ENCODE measurements at places on chromosomes 5 and 9.

- H3K27me3 ChIP-seq: no peaks in the 10 kb centered on the region
- peaks cover 6% of the 10 kb centered on the region for H3K4me1 ChIP-seq
- peak overlapping the region; percentile 15 for H3K27ac ChIP-seq
- peak overlapping the region; percentile 45 for H3K4me3 ChIP-seq
- H3K36me3 ChIP-seq: no peaks in the 10 kb centered on the region
- DNase-seq: no peak
Observed at GRCh38 chr5:160438316-160439204, 16.9 kb downstream of the PTTG1 start.

- DNase-seq: no peak
- no peak overlapping the region for H3K4me3 ChIP-seq
- no peaks in the 10 kb centered on the region for H3K27me3 ChIP-seq
- H3K36me3 ChIP-seq: peaks cover 17% of the 10 kb centered on the region
Observed at GRCh38 chr5:157747766-157748700, 4.5 kb downstream of the LSM11 start.

- H3K27me3 ChIP-seq: no peaks in the 10 kb centered on the region
- no peaks in the 10 kb centered on the region for H3K36me3 ChIP-seq
- H3K4me3 ChIP-seq: no peak overlapping the region
- peak; percentile 40 for DNase-seq
- H3K27ac ChIP-seq: no peak overlapping the region
Observed at GRCh38 chr5:1288439-1289335, 6.2 kb downstream of the TERT start.

DNA sequence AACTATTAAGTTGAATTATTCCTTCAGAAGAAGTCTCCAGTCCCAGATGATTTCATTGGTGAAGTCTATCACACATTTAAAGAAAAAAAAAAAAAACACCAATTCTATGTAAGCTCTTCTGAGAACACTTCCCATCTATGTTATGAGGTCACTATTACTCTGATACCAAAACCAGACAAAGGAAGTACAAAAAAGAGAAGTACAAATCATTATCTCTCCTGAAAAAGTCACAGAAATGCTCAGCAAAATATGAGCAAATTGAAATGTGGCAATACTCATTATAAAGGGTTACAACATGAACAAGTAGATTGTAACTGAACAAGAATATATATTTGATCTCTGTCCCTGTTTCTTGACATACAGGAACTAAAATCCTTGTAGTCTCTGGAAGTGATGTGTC is 280.4 kb downstream of the TLE1 start:
- H3K27ac ChIP-seq: no peak overlapping the region
- H3K27me3 ChIP-seq: no peaks in the 10 kb centered on the region
- no peak overlapping the region for H3K4me3 ChIP-seq

DNA sequence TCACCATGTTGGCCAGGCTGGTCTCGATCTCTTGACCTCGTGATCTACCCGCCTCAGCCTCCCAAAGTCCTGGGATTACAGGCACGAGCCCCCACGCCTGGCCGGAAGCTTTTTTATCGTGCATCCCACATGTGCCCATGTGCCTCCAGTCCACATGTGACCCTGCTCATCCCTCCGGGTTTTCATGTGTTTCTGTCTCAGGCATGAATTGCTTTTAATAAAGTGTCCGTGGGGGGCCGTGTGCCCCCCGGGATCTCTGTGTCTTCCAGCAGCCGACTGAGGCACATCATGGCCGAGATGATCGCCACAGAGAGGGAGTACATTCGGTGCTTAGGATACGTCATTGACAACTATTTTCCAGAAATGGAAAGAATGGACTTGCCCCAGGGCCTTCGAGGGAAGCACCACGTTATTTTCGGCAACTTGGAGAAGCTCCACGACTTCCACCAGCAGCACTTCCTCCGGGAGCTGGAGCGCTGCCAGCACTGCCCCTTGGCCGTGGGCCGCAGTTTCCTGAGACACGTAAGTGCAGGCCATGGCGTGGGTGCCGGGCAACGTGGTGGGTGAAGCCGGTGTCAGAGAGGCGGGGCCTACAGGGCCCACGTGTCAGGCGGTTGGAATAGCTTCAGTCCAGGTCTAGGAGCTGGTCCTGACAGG is 22.1 kb upstream of the LRRC14B start:
- H3K36me3 ChIP-seq: no peaks in the 10 kb centered on the region
- no peak overlapping the region for H3K27ac ChIP-seq
- H3K27me3 ChIP-seq: no peaks in the 10 kb centered on the region
- peak; percentile 70 for DNase-seq
- H3K4me3 ChIP-seq: no peak overlapping the region

DNA sequence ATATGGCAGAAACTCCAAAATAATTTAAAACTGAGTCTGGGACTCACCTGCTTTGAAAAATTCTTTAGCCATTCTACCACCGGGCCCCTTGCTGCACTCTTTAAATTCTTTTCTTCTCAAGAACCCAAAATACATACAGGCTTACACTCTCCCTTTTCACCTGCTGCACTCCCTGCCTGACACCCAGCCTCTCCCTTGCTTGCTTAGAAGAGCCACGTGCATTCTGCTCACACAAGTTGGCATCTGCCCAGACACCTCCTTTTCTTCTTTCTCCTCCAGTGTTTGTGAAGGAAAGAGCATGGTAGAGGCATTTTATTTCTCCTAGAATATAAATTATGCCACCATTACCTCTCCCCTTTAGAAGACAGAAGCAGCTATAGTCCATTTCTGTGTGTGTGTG is 39.0 kb upstream of the AOPEP start:
- H3K27me3 ChIP-seq: no peaks in the 10 kb centered on the region
- H3K4me1 ChIP-seq: no peaks in the 10 kb centered on the region
- no peak overlapping the region for H3K4me3 ChIP-seq
- no peak for DNase-seq
- H3K36me3 ChIP-seq: no peaks in the 10 kb centered on the region

GRCh38 chr5:126736141-126736540 is 40.8 kb upstream of the LMNB1 start:
- no peaks in the 10 kb centered on the region for H3K4me1 ChIP-seq
- H3K27ac ChIP-seq: no peak overlapping the region

GRCh38 chr9:132078699-132079356 is 839 bp downstream of the MED27 start:
- peak overlapping the region; percentile 83 for H3K4me3 ChIP-seq
- H3K27ac ChIP-seq: peak overlapping the region; percentile 81
- no peak for DNase-seq

GRCh38 chr5:180281706-180282105 is 10.2 kb downstream of the MAPK9 start:
- H3K4me1 ChIP-seq: no peaks in the 10 kb centered on the region
- peaks cover 12% of the 10 kb centered on the region for H3K36me3 ChIP-seq
- no peak for DNase-seq
- H3K27ac ChIP-seq: no peak overlapping the region
- H3K27me3 ChIP-seq: no peaks in the 10 kb centered on the region
- H3K4me3 ChIP-seq: no peak overlapping the region

- H3K36me3 ChIP-seq: no peaks in the 10 kb centered on the region
- H3K27ac ChIP-seq: no peak overlapping the region
- no peak for DNase-seq
Observed at GRCh38 chr9:137229903-137230704, 597 bp upstream of the SLC34A3 start.

DNA sequence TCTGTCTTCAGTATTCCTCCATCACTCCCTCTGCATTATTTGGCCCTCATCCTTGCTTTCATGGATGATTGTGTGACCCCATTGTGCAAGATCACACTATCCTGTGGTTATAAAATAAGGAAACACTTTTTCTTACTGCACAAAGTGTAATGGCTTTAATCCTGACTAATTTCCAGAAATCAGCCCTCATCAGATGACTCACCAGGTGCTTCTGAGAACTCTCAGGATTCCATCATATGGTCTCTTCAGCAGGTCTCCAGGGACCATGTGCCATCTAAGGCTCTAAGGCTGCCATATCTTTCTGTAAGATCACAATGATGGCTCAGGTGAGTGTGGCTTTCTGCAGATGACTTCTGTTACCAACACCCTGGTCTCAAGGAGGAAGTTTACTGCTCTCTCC is 27.3 kb upstream of the FER start:
- no peaks in the 10 kb centered on the region for H3K27me3 ChIP-seq
- H3K27ac ChIP-seq: no peak overlapping the region
- H3K4me1 ChIP-seq: no peaks in the 10 kb centered on the region

- no peak overlapping the region for H3K4me3 ChIP-seq
- no peak overlapping the region for H3K27ac ChIP-seq
- H3K4me1 ChIP-seq: no peaks in the 10 kb centered on the region
- H3K27me3 ChIP-seq: no peaks in the 10 kb centered on the region
Observed at GRCh38 chr5:31066655-31067328, 126.7 kb upstream of the CDH6 start.

DNA sequence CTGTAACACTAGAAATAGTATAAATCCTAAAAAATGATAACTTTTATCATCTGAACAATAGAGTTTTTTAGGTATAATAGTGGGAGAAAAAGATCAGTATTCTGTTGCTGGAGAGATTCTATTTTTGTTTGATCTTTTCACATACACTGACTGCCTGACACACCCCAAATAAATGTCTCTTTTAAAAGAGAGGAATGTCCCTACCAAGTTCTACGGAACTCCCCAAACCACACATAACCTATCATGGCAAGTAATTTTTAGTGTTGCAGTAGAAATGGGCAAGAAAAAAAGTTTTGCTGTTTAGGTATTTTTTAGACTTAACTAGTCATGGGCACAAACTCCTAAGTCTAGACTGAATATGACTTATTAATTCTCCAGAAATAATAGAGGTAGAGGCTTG is 139.1 kb downstream of the ELAVL2 start:
- DNase-seq: no peak
- no peak overlapping the region for H3K27ac ChIP-seq
- no peaks in the 10 kb centered on the region for H3K36me3 ChIP-seq

GRCh38 chr5:161007879-161008278 is 155.9 kb upstream of the ATP10B start:
- H3K4me1 ChIP-seq: peaks cover 8% of the 10 kb centered on the region
- DNase-seq: no peak
- H3K27me3 ChIP-seq: no peaks in the 10 kb centered on the region
- no peak overlapping the region for H3K4me3 ChIP-seq

GRCh38 chr9:87613265-87614111 is 112.4 kb upstream of the CTSL start:
- H3K36me3 ChIP-seq: no peaks in the 10 kb centered on the region
- no peak for DNase-seq
- no peaks in the 10 kb centered on the region for H3K27me3 ChIP-seq
- peaks cover 45% of the 10 kb centered on the region for H3K4me1 ChIP-seq
- H3K27ac ChIP-seq: peak overlapping the region; percentile 83

GRCh38 chr9:34988218-34989002 is 1.1 kb upstream of the DNAJB5 start:
- H3K36me3 ChIP-seq: no peaks in the 10 kb centered on the region
- DNase-seq: no peak
- no peak overlapping the region for H3K27ac ChIP-seq
- H3K4me1 ChIP-seq: peaks cover 44% of the 10 kb centered on the region
- H3K4me3 ChIP-seq: peak overlapping the region; percentile 97

DNA sequence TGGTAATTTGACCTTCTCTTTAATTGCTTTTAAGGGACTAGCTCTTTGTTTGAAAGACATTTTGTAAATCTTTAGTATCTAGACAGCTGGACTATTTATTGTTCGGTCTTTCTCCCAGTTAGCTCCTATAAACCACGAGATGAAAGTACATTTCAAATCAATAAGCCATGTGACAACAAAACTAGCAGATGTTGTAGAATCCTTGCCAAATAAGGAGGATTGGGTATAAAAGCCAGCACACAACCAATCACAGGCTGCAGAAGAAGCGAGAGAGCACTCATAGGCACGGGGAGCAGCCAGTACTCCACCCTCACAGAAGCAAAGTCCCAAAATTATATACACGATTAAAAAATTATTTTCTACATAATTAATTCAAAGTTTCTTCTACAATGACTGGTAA is 8.1 kb upstream of the OMD start:
- H3K27me3 ChIP-seq: no peaks in the 10 kb centered on the region
- DNase-seq: no peak
- no peak overlapping the region for H3K27ac ChIP-seq
- H3K4me3 ChIP-seq: no peak overlapping the region
- H3K36me3 ChIP-seq: no peaks in the 10 kb centered on the region
- H3K4me1 ChIP-seq: no peaks in the 10 kb centered on the region

- H3K4me1 ChIP-seq: peaks cover 58% of the 10 kb centered on the region
- H3K27me3 ChIP-seq: no peaks in the 10 kb centered on the region
- no peak for DNase-seq
- H3K36me3 ChIP-seq: no peaks in the 10 kb centered on the region
- H3K27ac ChIP-seq: no peak overlapping the region
- no peak overlapping the region for H3K4me3 ChIP-seq
Observed at GRCh38 chr9:137689745-137690529, 71.1 kb downstream of the EHMT1 start.

GRCh38 chr5:96909003-96909402 is 26.9 kb upstream of the LNPEP start:
- peaks cover 4% of the 10 kb centered on the region for H3K36me3 ChIP-seq
- no peaks in the 10 kb centered on the region for H3K4me1 ChIP-seq
- H3K4me3 ChIP-seq: no peak overlapping the region
- H3K27me3 ChIP-seq: no peaks in the 10 kb centered on the region

DNA sequence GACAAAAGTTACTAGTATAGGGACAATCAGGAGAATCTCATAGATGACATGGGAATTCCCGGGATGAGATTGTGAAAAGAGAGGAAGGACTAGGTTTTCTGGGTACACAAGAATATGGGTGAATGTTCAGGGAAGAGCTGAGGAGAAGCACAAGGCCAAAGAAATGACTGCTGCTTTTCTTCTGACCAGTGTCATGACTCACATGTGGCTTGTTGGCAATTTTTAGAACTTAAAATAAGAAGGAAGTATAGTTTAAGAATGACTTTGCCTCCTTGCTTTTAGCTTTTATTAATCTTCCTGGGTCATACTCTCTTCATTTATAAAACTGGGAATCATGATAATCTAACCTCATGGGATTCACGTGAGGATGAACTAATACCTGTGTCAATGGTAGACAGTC is 652.4 kb upstream of the MEF2C start:
- H3K4me3 ChIP-seq: no peak overlapping the region
- no peak for DNase-seq
- H3K27ac ChIP-seq: no peak overlapping the region
- H3K36me3 ChIP-seq: no peaks in the 10 kb centered on the region
- H3K27me3 ChIP-seq: no peaks in the 10 kb centered on the region

DNA sequence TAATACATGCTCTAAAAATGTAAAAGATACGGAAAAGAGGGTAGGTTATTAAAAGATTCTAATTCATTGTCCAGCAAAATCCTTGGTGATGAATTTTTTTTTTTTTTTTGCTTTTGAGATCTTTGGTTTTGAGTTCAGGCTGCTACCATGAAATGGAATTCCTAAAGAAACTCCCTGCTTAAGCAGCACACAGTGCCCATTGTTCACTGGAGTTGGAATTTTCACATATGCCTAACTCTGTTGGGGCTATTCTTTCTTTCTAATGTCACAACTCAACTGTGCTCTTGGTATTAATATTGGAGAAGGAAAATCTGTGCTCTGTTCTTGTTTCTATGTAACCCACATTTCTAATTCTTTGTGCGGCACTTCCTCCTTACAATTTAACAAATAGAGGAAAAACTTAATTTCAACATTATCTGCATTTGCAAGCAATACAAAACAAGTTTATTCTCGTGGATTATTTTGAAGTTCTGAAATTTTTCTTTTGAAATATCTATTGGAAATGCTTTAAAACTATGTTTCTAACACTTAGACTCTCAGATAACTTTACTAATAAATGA is 21.6 kb downstream of the MATR3 start:
- peaks cover 21% of the 10 kb centered on the region for H3K36me3 ChIP-seq
- no peaks in the 10 kb centered on the region for H3K27me3 ChIP-seq
- H3K4me1 ChIP-seq: no peaks in the 10 kb centered on the region
- H3K27ac ChIP-seq: no peak overlapping the region

Data from sigmoid colon (tissue), 7 donors.